ENCODE measurements at places on chromosomes 1 and 21. TPM values are rescaled to one million over a fixed set of nuclear protein-coding genes. Genes with fewer than 3 reads are reported as not detected.

The AIM2 gene
- total RNA-seq = not detected

DNA sequence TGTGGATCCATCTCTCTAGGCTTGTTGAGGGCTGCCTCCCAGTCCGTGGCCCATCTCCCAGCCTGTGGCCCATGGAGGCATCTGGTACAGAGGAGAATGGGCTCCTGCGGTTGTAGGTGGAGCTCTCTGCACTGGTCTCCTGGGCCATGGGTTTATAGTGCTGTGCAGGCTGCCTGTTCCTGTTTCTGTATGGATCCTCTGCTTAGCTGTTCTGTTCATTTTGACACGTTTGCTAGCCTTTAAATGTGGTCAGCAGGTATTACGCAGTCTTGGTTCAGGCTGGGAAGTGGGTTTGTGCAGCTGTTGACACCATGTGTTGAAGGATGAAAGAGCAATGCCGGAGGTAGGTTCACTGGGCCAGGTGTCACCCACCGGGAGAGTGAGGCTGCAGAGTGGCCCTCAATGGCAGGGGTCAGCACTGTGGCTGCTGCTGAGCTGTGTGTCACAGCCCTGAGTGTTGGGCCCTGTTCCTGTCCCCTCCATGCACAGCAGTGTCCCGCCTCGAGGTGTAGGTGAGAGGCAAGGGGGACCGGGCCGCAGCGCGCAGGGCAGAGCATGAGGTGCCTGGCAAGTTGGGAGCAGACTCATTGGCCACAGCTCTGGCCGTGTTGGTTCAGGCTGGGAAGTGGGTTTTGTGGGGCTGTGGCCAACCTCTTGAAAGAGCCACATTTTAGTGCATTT is 39.0 kb downstream of the SNAP47 start:
- DNase-seq = no peak
- no peak overlapping the region for H3K27ac ChIP-seq
- no peak overlapping the region for H3K4me3 ChIP-seq
- peaks cover 4% of the 10 kb centered on the region for H3K4me1 ChIP-seq
- H3K27me3 ChIP-seq = no peaks in the 10 kb centered on the region

The GPR89A gene
- total RNA-seq = 29.0 TPM

The SLFNL1 gene
- 1.2 TPM for total RNA-seq

GRCh38 chr21:41422546-41423304 is 3.3 kb upstream of the MX1 start:
- no peaks in the 10 kb centered on the region for H3K36me3 ChIP-seq
- H3K27me3 ChIP-seq = no peaks in the 10 kb centered on the region
- no peak overlapping the region for H3K27ac ChIP-seq
- H3K4me1 ChIP-seq = peaks cover 30% of the 10 kb centered on the region

DNA sequence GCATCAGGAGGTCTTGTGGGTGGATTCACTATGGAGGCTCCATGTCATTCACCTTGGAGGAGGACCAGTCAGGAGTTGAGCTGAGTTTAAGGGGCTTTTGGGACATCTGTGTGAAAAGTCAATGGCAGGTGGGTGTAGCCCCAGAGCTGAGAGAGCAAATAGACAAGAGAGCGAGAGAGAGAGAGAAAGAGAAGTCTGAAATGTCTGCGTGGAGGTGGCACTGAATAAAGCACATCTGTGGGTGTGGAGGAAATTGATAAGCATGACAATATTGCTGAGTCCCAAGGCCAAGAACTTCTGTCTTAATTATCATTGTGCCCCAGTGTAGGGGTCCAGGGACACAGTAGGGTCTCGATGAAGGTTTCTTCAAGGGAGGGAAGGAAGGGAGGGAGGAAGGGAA is 79.5 kb upstream of the VAMP3 start:
- H3K36me3 ChIP-seq = no peaks in the 10 kb centered on the region

The DIO1 gene
- total RNA-seq = not detected

The FOXD3 gene
- not detected for total RNA-seq

The ADGRL2 gene
- 68.0 TPM for total RNA-seq

- H3K36me3 ChIP-seq = no peaks in the 10 kb centered on the region
- DNase-seq = no peak
- H3K4me3 ChIP-seq = no peak overlapping the region
Observed at GRCh38 chr1:21293537-21294265, 3.4 kb upstream of the ECE1 start.

DNA sequence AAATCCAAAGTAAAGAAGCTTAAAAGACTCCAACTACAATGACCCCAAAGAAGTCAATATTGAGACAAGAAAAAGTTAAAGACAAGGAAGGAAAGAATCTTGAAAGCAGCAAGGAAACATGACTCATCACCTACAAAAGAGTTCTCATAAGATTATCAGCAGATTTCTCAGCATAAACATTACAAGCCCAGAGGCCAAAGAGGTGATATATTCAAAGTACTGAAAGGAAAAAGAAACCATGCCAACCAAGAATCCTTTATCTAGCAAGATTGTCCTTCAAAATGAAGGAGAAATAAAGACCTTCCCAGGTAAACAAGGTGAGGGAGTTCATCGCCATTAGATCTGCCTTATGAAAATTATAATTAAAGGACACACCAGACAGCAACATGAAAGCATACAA is 49.8 kb downstream of the CSMD2 start:
- no peaks in the 10 kb centered on the region for H3K27me3 ChIP-seq
- H3K4me1 ChIP-seq = no peaks in the 10 kb centered on the region
- H3K36me3 ChIP-seq = no peaks in the 10 kb centered on the region
- DNase-seq = no peak
- H3K27ac ChIP-seq = no peak overlapping the region

The SNIP1 gene
- total RNA-seq = 16.5 TPM

DNA sequence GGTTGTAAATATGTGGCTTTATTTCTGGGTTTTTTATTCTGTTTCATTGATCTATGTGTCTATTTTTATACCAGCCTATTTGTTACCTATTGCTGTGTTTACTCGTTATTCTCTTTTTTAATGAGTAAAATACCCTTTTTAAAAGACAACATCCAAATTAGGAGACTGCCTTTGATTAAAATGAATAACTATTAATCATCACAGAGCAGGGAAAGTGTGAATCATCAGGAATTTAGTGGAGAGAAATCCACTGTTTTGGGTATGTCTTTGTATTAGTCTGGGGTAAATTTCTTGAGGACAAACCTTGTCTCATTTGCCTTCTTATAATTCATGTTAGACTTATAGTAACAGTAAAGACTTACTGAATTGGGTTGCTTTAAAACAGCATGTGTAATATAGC is 12.1 kb downstream of the DISC1 start:
- H3K27ac ChIP-seq = no peak overlapping the region
- H3K4me1 ChIP-seq = no peaks in the 10 kb centered on the region
- H3K27me3 ChIP-seq = no peaks in the 10 kb centered on the region
- DNase-seq = no peak

GRCh38 chr1:225847610-225848009 is 34.6 kb downstream of the TMEM63A start:
- peaks cover 24% of the 10 kb centered on the region for H3K4me1 ChIP-seq
- H3K36me3 ChIP-seq = peaks cover 56% of the 10 kb centered on the region
- no peak overlapping the region for H3K27ac ChIP-seq
- H3K4me3 ChIP-seq = no peak overlapping the region
- DNase-seq = no peak

The GBP7 gene
- not detected for total RNA-seq

DNA sequence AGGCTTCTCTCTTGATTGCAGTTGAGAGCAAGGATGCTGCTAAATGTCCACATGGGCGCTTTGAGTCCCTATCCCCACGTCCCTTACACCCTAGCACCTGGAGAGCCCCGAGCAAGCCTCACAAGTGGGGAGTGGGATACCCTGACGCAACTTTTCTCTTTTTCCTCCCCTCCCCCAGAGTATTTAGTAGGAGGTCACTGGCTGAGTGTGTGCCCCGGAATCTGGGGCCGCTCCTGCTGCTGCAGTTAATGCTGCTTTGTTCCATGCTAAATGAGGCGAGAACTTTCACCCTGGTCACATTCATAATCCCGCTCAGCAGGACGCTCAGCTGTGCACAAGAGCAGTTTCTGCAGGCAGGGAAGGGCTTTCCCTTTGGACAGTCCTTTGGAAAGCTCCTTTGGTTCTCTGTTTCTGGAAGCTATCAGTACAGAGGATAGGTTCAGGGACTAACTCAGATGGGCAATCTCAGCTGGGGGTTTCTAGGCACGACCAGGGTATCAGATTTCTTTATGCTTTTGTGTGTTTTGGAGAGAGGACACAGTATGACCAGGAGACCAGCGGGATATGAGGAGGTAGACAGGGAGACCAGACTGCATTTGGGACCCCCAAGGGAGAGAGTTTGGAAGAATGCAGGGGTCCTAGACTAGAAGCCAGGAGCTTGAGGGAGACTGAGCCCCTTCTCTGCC is 75.9 kb downstream of the NOS1AP start:
- H3K4me1 ChIP-seq = no peaks in the 10 kb centered on the region
- H3K27me3 ChIP-seq = no peaks in the 10 kb centered on the region
- H3K27ac ChIP-seq = no peak overlapping the region
- H3K4me3 ChIP-seq = no peak overlapping the region
- H3K36me3 ChIP-seq = no peaks in the 10 kb centered on the region
- no peak for DNase-seq

- no peak overlapping the region for H3K4me3 ChIP-seq
- H3K4me1 ChIP-seq = no peaks in the 10 kb centered on the region
- H3K27me3 ChIP-seq = no peaks in the 10 kb centered on the region
- DNase-seq = no peak
- H3K36me3 ChIP-seq = no peaks in the 10 kb centered on the region
Observed at GRCh38 chr1:220124542-220124941, 30.6 kb downstream of the IARS2 start.

The ATP6V1G3 gene
- total RNA-seq = not detected

- no peak overlapping the region for H3K4me3 ChIP-seq
- DNase-seq = no peak
- H3K27me3 ChIP-seq = no peaks in the 10 kb centered on the region
- no peaks in the 10 kb centered on the region for H3K36me3 ChIP-seq
Observed at GRCh38 chr1:154391086-154391770, 13.9 kb upstream of the IL6R start.
